Activated CD8-positive, alpha-beta T cell treated with anti-CD3 and anti-CD28 coated beads, Interleukin-2, amount 10 ng/mL, durations not matched to agents 7 days and 5 days (primary cell): ENCODE measurements at places on chromosomes 4 and X. TPM values are rescaled to one million over a fixed set of nuclear protein-coding genes. Genes with fewer than 3 reads are reported as not detected.

Gene STS
- total RNA-seq: 2.1 TPM

Gene DMRTC1
- total RNA-seq: 0.18 TPM

Gene PPP1R2C
- not detected for total RNA-seq

Gene PROM1
- not detected for total RNA-seq

Gene FTSJ1
- 64.9 TPM for total RNA-seq

Gene TAB3
- total RNA-seq: 16.9 TPM

Gene XAGE2
- total RNA-seq: not detected

Gene RNF175
- not detected for total RNA-seq

Gene GAGE12H
- total RNA-seq: not detected

Gene TMPRSS11A
- total RNA-seq: not detected

Gene TRPC5OS
- total RNA-seq: not detected

Gene SPINK2
- total RNA-seq: 9.4 TPM

Gene FAM9B
- total RNA-seq: not detected

Gene JAKMIP1
- 9.6 TPM for total RNA-seq

Gene ENPEP
- not detected for total RNA-seq

Gene TKTL2
- total RNA-seq: not detected

Gene SMIM31
- not detected for total RNA-seq

Gene CTSO
- total RNA-seq: 2.4 TPM
